AG04450 (cell line): ENCODE measurements at places on chromosomes 13 and 19.

DNA sequence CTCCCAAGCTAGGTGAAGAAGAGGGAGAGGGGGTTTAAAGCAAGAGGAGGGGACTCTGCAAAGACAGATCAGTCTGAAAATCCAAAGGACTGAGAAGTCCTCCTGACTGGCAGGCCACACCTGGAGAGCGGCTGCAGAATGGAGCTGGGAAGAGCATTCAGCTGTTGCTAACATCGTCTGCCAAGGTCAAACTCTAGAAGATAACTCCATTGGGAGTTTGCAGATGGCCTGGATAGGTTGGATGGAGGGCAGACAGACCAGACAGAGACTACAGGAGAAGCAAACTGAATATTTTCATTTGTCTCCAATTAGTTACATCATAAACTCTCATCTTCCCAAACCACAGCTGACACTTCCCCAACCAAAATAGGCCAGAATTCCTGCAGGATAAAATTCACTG lies 19.9 kb upstream of the SHISA2 start:
- DNase-seq, result no peak

DNA sequence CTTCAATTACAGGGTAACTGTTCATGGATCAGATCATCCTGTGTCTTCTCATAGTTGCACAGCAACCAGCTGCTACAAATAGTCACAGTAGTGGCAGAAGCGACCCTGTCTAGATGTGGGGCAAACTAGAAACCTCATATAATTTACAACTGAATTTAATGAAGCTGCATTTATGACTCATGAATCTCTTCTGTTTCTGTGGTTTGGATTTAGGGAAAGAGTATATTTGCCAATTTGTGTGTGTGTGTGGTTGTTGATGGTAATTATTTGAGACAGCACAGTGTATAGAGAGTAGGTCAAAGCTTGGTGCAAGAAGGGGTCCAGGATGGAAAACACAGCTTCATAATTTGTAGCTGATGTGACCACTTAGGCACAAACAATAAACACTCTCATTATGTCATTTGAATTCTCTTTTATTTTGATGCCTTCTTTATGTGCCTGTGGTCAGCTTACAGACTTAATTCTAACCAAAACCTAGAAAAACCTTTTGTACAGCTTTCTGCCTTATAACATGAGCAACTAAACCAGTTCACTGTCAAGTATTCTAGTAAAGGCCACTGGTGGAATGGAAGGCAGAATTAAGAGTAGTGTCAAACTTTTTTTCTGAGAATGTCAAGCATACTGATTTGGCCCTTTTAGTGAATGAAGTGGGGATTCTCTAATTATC lies 218.1 kb downstream of the TBC1D4 start:
- DNase-seq, result no peak

GRCh38 chr19:19463348-19464117 lies 51.8 kb downstream of the TSSK6 start:
- no peak for DNase-seq

DNA sequence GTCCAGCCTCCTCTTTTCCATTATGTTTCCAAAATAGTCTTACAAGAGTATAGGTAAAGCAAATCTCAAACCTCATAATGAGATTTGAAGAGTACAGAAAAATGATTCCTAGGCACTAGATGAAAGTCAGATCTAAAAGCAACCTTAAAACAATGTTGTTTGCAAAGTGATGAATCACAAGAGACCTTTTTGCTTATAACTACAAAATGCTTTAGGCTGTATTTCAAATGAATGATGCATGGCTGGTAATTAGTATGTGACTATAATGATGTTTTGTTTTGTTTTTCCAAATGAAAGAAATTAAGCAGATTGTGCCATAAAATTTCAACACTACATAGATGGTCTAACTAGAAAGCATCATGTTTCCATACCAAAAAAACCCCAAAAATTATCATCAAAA lies 272.7 kb downstream of the DIAPH3 start:
- DNase-seq, result no peak

GRCh38 chr13:84446972-84447639 lies 564.8 kb upstream of the SLITRK1 start:
- DNase-seq, result no peak
